Inflammatory macrophage (primary cell): ENCODE measurements at places on chromosomes 16 and 17.

- no peak for DNase-seq
These were observed 176.6 kb upstream of the IRX6 start for GRCh38 chr16:55147396-55147795.

DNA sequence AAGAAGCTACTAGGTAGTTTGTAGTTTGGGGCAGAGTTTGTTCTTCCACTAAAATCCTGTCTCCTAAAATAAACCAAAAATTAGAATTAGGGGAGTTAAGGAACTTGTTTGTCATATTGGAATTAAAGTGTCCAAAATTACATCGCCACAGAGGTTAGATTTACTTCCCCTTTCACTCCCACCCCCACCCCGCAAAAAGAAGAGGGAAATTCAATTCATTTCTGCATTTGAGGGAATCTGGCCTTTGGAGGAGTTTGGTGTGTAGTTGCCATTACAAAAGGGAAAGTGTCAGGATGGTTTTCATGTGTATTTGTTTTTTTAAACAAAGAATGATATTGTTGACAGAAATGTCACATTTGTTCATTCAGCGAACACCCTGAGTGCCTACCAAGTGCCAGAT is 5.8 kb downstream of the TMEM97 start:
- DNase-seq = peak; percentile 46

DNA sequence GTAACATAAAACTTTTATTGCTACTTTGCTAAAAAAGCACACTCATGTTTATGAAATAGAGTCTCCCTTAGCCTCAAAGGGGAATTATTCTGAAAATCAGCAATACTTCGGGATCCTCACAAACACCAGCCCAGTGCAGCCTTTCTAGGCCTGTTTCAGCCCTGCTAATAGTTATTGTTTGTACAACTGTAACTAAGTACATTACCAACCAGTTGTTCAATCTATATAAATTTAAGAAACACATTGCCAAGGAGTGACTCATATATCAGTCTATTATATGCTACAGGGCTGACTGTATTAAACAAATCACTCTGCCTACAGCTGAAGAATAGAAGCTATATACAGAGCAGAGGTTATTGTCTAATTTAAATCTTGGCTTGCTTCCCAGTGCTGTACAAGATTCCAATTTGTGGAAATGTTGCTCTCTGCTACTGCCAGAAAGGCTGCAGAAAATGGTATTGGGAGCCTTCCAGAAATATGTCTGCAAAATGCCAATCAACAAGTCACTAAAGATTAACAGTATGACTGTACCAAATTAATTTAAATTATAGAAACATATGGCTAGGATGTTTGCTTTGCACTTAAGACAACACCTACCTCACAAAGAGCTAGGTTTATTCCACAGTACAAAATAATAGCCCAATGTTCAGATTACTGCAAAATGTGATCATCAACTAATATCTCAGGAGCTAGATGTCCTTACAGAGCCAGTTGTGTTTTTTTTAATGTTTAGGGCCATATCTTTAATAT is 49.7 kb downstream of the TOX3 start:
- no peak for DNase-seq

DNA sequence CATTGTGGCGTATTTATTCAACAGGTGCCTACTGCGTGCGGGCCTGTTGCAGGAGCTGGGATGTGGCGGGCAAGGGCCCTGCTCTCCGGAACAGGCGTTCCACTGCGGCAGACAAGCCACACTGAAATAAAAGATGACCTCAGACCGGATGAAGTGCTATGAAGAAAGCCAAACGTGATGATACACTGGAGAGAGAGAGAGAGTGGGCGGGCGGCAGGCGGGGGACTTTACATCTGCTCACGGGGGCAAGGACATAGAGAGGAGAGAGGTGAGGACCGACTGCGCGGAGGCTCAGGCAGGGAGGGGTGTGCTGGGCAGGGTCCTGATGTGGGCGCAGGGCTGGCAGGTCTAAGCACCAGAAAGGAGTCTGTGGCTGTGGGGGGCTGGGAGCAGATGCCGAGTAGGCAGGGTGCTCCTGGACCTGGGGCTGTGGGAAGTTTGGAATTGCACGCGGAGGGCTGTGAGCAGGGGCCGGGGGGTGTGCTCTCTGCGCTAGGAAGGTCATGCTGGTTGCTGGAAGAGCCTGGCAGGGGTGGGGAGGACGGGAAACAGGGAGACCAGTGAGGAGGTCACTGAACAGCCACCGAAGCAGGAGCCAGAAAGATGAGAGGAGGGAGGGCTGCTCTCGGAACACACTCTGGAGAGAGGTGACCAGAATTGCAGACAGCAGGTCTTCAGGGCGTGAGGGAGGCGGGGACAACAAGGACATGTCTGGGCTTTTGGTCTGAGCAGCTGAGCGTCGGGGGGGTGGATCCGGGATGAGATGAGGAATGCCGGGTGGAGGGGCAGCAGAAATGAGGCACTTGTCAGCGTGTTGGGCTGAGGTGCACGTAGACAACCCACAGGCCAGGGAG is 9.9 kb downstream of the MXRA7 start:
- DNase-seq = no peak

DNA sequence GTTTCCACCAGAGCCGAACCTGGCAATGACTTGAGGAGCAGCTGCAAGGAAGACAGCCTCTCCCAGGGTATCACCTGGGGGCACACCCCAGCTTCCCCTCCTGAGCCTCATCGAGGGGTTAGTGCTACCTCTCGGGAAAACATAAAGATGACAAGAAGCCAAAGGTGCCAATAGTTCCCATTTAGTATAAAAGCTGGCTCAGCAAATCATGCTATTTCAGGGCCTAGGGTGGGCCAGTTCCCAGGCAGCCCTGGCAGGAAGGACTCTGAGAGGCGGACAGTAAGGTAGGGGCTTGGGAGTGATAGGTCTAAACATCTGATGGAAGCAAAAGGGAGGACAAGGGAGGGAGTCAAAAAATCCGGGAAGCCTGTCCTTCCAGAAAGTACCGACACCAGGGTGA is 46.2 kb downstream of the SOST start:
- no peak for DNase-seq

GRCh38 chr16:15690296-15690695 is 40.3 kb downstream of the NDE1 start:
- DNase-seq = no peak

DNA sequence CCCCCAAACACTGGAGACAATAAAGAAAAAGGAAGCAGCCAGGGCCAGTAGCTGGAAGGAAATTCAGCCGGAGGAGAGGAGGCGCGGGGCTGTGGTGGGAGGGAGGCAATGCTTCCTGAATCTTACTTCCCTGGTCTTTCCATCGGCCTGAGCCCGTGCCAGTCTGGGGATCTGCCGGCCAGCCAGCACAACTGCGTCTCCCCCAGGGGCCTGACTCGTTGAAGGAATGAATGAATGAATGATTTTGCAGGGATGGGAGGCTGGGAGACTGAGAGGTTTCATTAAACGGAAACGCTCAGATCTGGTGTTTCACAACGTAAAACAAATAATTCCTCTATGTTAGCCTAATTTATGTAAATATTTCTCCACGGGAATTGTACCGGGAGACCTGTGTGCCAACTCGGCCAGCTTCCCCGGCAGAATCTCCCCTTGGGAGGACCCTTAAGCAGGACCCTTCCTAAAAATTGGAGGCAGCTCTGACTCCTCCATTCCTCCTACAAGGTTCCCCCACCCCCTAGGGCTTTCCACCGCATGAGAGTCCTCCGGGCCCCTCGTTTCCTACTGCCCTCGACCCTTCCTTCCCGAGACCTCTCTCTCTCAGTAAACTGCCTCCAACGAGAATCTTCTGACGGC is 1.3 kb upstream of the BAIAP2 start:
- DNase-seq = peak; percentile 79

DNA sequence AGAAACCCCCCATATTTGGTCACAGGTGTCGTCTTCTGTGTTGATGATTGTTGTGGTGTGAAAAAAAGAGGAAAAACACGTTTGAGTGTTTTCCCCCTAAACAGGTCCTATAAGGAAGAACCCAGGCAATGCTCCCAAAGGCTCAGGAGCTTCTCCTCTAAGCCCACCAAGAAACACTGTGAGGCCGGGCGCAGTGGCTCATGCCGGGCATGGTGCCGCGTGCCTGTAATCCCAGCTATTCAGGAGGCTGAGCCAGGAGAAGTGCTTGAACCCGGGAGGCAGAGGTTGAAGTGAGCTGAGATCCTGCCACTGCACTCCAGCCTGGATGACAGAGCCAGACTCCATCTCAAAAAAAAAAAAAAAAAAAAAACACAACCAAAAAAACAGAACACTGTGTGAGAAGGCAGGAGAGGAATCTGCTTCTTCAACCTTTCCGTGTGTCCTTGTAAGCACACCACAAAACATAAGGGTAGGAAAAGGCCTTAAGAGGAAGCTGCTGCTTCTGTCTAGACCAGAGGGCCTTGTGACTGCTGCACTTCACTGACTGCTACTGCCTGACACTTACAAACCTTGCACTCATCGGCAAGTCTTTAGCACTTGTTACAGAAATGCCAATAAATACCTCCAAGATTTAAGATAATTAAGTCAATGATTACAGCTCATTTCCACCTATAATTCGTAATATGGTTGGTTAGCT is 9.3 kb downstream of the JPT1 start:
- DNase-seq = peak; percentile 51

DNA sequence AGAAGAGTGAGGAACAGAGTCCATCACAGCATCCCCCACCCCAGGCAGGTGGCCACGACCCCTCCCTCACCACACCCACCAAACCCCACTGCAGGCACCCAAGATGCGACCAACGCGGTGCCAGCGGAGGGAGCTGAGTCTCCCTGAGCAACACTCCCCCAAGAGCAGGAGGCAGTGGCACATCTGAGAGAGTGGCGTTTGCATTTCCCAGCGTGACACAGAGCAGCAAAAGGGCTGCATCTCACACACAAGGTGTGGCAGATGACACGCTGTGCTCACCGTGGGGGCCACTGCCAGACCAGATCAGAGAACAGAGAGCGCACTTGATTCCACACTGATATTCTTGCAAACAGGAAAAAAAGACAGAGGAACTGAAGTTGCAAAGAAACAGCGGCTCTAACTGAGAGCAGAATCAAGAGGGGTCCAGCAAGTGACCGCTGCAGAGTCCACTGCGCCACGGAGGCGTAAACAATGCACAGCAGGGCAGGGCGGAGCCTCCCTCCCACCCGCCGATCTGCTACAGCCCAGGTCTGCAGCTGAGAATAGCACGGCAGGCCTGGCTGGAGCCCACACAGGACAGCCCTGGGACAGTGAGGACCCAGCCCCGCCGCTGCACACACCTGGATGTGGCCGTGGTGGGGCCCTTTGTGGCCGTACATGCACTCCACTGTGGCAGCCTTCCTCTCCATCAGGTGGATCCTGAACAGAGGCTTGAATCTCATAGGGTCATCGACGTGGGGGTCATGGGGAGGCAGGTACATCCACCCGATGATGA is 26.0 kb upstream of the C16orf95 start:
- DNase-seq = no peak
